Activated CD8-positive, alpha-beta memory T cell treated with anti-CD3 and anti-CD28 coated beads for 4 hours (primary cell): ENCODE measurements at places on chromosomes 7 and 10.

DNA sequence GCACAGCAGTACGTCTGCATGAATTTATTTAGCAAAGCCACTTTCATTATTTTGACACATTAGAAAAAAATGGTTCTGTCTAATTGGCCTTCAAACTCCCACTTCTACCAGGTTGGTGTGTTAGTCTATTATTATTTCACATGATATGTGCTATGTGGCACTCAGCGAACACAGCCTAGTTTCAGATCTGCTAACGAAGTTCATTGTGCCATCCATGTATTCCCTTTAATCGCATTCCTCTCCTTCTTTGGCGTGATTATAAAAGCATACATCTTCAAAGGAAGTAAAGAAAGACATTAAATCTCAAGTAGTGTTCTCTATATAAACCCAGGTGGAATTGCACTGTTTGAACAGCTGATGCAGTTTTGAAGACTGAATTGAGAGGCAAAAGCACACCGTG lies 96.4 kb upstream of the CACNA2D1 start:
- no peak for DNase-seq

GRCh38 chr7:90747516-90747915 lies 151.4 kb downstream of the CDK14 start:
- DNase-seq = no peak

DNA sequence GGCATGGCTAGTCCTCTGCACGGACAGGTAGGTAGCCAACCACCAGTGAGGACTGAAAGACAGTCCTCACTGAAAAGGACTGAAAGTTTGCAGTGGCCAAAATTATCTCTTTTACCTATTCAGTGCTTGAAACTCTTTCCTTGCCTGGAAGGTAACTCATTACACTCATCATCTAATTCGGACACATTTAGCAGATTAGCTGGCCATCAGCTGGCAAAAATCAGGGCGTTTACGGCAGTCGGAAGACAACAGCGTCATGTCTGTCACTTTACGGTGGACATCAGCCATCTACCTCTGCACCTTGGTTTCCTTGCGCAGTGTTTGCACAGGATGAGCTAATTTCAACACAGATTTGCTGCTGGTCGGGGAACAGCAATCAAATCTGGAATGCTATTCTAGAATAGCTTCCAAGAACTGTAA lies 740 bp downstream of the ANXA7 start:
- no peak for DNase-seq

GRCh38 chr7:123562121-123562520 lies 4.5 kb upstream of the NDUFA5 start:
- no peak for DNase-seq

- DNase-seq = no peak
Measured at GRCh38 chr7:43943417-43944187, 17.4 kb downstream of the UBE2D4 start.

- DNase-seq = no peak
Measured at GRCh38 chr10:123513870-123514269, 152.3 kb upstream of the GPR26 start.

- no peak for DNase-seq
Measured at GRCh38 chr10:130023454-130024230, 59.6 kb upstream of the EBF3 start.

DNA sequence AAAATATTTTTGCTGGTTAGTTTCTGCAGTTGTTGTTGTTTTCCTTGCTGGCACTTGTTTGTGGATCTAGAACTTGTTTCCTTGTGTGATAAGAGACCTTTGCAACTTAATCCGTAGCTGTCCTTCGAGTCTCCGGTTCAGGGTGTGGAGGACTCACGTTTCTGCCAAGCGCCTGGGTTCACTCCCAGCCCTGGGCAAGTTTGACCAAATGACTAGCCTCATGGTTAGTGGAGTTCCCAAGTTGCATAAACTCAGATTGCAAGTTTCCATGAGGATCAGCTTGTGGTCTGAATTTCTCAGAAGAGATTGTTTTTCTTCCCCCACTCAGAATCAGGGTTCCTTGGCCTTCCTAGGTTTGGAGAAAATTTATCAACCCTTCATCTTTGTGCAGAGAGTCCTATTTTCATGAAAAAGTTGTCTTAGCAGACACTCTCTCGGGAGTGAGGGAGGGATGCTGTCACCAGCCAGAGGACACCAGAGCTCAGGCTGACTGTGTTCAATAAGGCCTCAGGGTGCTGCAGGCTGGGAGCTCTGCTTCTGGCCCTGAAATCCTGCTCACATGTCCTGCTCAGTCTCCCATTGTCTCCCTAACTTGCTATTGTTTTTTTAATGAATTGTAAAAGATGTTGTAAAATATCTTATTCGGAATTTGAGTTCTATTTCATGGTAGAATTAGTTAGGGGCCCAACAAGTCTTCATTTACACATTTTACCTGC lies 377.7 kb upstream of the KLF6 start:
- DNase-seq = no peak

DNA sequence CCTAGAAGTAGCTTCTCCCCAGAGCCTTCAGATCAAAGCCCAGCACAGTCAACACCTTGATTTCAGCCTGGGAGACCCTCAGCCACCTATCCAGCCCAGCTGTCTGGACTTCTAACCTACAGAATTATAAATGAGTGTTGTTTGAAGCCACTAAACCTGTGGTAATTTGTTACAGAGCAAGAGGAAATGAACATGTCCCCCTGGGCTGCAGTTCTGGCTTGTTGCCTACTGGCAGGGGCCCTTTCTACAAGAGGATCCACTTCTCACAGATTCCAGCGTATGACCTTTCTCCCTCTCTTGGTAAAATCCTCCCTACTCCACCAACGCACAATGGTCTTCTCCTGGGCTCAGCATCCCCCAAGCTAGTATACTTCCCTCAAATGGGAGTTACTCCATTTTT lies 46.4 kb upstream of the ECHDC3 start:
- no peak for DNase-seq

GRCh38 chr10:12670004-12670403 lies 320.7 kb downstream of the CAMK1D start:
- DNase-seq = no peak

DNA sequence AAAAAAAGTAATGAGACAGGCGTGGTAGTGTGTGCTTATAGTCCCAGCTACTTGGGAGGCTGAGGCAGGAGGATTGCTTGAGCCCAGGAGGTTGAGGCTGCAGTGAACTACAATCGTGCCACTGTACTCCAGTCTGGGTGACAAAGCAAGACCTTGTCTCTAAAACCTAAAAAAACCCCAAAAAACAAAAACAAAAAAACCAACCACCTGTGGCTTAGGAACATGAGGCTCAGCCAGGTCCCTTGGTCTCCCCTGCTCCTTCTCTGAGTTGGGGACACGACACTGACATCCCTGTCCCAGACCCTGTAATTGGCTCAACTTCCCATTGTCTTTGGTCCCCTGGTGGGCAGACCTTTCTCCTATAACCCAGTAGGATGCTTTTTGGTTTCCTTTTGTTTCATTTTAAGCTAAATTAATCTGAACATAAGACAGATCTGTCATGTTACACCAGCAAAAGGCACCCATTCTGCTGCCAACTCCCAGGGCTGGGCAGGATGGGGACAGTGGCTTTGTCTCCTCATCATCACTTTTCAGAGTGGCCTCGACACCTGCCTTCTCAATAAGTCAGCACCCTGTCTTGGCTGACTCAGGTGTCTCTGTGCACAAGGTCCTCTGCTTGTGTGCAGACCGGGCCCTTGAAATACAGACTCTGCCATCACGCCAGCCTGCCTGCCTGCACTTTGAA lies 74.4 kb downstream of the MYL10 start:
- DNase-seq = no peak

GRCh38 chr10:110404413-110404812 lies 93.3 kb upstream of the DUSP5 start:
- no peak for DNase-seq

DNA sequence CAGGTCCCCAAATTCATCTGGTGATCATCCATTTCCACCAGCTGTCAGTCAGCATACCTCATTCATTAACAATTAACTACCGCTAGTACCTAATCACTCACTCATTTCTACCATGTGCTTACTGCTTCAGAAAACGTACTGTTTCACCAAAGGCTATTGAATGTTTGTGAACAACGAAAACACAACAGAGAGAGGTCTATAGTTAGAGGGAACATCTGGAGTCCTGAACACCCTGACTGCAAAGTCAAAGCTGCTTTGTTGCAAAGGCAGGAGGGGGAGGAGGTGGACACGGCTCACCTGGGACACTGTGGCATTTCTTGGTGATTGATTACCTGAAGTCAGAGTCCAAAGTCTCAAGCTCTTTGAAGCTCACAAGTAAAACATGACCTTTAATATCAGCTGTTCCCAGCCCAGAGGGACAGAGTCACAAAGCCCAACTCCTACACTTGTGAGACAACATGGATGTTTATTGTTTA lies 342.3 kb upstream of the ADARB2 start:
- DNase-seq = no peak

- DNase-seq = no peak
Measured at GRCh38 chr7:27170426-27171324, 3.4 kb downstream of the HOXA10 start.

DNA sequence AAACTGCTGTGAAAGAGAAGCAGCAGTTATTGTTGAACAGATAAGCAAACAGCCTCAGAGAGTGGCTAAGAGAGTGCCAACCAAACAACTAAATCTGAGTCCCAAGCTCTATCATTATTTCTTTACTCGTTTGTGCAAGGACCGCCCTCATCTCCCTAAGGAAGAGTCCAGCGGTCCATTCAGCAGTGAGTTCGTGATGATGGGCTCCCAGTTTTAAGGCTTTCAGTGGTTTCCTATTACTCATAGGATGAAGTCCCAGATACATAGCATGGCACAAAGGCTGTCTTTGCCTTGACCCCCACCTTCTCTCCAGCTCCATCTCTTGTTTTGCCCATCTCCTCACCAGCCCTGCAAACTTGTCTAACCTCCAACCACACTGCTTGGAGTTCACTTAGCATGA lies 24.3 kb upstream of the PDE1C start:
- no peak for DNase-seq

GRCh38 chr10:79026341-79026761 lies 42.4 kb upstream of the ZMIZ1 start:
- DNase-seq = no peak

DNA sequence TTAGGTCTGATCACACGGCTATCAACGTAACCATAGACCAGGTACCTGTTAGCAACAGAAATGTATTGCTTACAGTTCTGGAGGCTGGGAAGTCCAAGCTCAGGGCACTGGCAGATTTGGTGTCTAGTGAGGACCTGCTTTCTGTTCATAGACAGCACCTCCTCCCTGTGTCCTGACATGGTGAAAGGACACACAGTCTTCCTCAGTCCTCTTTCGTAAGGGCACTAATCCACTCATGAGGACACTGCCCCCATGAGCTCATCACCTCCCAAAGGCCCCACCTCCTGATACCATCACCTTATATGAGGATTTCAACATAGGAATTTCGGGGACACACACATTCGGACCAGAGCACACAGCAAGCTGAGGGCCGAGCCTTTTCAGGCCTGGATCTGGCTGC lies 71.4 kb upstream of the BTBD16 start:
- no peak for DNase-seq

- DNase-seq = no peak
Measured at GRCh38 chr7:26525398-26526264, 234.0 kb downstream of the SNX10 start.

DNA sequence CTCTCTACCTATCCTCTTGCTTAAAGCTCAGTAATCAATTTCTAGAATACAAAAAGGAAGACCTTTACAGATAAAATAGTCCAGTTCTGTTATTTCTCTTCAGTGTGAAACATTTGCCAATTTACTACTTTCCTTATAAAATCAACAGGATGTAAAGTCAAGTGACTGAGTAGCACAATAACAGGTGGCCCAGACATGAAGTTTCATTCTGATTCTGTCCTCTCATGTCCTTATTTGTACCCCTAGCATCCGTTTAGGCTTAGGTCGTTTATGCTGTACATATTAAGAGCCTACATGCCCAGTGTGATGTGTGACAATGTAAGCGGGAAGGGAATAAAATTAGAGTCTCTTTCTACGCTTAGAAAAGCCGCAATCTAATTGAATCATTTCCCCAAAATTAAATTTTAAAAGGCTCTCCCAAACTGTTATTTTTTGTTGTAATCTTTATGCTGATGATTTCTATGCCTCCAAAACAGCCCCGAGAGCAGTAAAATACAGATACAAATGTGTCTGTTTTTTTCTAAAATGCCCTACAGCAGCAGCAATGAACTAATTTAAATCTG lies 29.1 kb downstream of the EPC1 start:
- DNase-seq = no peak

DNA sequence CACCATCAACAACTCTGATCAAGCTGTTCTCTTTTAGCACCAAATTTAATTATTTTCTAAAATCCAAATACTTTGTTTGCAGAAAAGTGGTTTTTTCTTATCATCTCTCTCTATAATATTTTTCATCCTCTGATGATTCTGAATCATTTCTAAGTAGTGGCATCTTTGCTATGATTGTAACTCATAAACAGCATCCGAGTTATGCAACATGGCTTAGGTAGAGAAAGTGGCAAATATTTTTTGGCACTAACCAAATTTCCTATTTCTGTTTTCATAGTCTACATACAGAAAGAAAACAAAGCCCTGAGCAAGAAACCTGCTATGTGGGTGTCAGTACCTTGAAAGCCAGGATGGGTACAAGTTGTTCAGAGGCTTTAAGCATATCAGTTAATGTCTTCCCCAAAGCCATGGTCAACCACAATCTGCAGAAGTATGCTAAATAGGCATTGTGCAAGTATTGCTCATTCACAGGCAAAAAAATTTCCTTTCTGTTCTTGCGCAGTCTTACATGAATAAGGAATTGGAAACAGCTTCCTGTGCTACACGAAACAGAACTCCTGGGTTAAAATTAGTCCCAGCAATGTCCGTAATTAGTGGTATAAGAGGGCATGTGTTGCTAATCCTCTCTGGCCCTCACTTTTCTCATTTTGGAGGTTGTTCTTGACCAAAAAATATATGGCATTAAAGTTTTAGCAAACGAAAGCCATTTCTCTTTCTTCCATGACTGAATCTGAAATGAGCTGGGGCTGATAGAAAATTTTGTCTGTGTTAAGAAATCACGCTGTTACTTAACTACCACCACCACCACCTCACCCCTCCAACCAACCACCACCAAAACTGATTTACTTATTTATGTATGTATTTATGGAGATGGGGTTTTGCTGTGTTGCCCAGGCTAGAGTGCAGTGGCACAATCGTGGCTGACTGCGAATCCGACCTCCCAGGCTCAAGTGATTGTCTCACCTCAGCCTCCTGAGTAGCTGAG lies 325.6 kb upstream of the MAGI2 start:
- DNase-seq = no peak

GRCh38 chr7:50462361-50462760 lies 12.2 kb upstream of the FIGNL1 start:
- no peak for DNase-seq

GRCh38 chr7:159010411-159010810 lies 134.3 kb downstream of the VIPR2 start:
- no peak for DNase-seq

GRCh38 chr7:156616269-156617202 lies 24.0 kb upstream of the RNF32 start:
- no peak for DNase-seq

DNA sequence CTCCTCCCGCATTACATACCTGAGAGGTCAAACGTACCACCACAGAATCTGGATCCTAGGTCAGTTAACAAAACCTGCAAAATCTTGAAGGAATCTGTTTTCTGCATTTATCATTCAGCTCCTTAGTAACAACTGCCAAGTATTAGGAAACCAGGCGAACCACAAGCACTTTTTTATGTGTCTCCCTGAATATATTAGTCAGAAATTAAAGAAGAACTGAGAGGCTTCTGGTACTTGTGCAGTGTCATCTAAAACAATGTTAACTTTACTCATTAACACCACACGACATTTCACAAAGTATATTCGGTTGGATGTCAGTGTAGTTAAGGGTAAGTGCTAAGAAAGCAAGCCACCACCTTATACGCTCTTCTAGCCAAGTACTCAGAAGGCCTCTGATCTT lies 2.5 kb downstream of the CCDC6 start:
- DNase-seq = no peak

GRCh38 chr7:46165276-46165675 lies 244.2 kb upstream of the IGFBP3 start:
- no peak for DNase-seq
